Kasumi-1 (cell line): ENCODE measurements at places on chromosomes 6 and 20.

DNA sequence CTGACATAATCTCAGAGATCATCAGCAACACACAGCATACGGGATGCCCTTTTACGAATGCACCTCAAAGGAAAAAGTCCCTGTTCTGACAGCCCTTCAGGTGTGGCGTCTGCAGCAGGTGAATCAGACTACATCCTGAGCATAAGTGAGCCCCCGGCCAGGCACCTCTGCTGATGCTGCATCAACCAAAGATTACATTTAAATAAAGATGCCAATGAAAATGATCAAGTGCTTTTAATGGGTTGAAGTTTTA is 58.7 kb downstream of the INSM1 start:
- DNase-seq = no peak

DNA sequence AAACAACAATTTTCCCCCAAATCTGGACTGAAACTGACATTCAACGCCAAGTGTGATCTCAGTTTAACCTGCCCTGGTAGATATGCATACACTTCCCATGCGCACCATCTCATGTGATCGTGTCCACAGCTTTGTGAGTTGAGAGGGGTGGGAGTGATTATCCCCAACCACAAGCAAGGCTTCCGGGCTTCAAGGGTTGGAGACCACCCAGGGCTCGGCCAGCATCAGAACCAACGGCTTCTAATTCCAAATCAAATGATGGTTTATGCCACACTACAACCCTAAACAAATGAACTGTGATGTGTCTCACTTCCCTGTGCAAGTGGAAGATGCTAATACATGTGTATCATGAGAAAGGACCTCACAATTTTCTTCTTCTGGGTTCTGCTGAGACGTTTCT is 515 bp upstream of the TGM3 start:
- no peak for DNase-seq

- no peak for DNase-seq
Observed at GRCh38 chr6:43359831-43360230, 9.6 kb downstream of the ZNF318 start.

GRCh38 chr6:159380114-159380513 is 210.9 kb downstream of the FNDC1 start:
- DNase-seq = no peak

DNA sequence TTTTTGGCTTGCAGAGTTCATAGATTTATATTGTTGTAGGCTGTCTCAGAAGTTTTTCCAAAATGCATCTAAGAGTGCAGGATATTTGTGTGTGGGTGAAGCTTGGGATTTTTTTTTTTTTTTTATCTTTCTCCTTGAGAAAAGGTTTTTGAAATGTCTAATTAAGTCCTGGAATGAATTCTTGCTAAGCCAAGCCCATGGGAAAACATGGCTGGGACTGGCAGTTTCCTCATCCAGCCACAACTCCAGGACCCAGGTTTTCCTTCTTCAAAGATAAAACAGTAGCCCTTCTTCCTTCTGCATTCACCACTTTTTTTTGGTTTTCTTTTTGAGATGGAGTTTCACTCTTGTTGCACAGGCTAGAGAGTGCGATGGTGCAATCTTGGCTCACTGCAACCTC is 242.5 kb upstream of the JAG1 start:
- no peak for DNase-seq

DNA sequence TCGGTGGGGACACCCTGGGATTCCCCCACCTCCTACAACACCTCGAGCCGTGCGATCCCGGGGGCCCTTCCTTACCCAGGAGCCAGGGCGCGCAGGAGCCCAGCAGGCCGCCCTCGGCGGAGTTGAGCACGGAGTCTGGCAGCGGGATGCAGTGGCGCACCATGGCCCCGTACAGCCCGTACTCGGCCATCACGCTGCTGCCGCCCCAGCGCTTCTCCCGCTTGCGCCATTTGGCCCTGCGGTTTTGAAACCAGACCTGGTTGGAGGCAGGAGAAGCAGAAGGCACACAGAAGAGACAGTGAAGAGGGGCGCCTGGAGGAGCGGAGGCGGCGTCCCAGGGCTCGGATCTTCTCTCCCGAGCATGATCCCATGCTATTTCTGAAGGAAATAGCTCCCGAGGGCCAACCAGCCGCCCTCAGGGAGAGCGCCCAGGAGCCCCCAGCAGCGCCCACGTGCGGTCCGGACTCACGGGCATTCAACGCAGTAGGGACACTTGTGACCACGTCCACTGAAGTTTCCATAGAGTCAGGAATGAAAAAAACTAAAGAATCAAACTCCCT is 4.3 kb downstream of the VSX1 start:
- peak; percentile 25 for DNase-seq

GRCh38 chr20:23608251-23608846 is 2.6 kb upstream of the CST9 start:
- DNase-seq = no peak

DNA sequence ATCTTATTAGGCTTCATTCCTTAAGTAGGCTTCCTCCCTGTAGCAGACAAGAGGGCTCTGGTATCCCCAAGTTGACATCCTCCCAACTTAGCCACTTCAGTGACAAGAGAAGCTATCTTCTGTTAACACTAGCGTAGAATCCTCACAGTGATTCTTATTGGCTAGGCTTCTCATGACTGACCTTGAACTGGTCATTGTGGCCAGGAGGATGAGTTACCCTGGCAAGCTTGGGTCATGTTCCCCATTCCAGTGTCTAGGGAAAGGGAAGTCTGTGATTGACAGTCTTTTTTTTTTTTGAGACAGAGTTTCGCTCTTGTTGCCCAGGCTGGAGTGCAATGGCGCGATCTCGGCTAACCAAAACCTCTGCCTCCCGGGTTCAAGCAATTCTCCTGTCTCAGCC is 7.1 kb downstream of the CDKAL1 start:
- DNase-seq = no peak

DNA sequence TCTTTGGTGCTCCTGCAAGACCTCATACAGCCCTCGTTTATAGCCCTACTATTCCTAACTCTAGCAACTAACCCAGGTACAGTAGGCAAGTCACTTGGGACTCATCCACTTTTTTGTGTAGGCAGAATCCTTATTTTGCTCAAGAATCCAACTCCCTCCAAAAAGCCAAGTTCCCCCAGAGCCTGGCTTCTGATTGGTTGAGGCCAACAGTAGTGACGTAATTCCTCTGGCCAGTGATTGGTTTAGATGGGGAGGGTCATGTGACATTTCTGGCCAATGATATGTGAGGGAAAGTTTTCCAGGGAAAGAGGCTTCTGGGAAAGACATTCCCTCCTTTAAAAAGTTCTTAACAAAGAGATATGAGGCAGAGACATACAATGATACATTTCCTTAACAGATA is 32.1 kb downstream of the KIAA1755 start:
- DNase-seq = no peak
